ENCODE measurements at places on chromosomes 12 and 14.

GRCh38 chr12:46304070-46304469, 35.2 kb upstream of the SLC38A1 start:
- no peak for DNase-seq

DNA sequence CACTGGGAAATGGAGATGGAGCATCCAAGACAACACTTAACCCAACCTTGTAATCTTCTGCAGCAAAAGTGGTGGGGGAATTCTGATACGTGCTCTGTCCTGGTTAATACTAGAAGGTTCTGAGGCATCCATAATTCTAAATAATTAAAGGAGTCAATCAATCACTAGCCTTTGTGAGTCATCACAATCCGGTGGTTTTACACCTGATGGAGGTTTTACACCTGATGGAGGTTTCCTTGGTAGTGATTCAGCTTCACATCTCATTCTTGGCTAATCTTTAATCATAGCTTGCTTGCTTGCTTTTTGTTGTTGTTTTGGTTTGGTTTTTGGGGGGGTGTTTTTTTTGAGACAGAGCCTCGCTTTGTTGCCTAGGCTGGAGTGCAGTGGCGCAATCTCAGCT, 343.4 kb downstream of the DPF3 start:
- no peak for DNase-seq

- no peak for DNase-seq
Measured at GRCh38 chr12:131752451-131752850, 41.6 kb downstream of the SFSWAP start.

DNA sequence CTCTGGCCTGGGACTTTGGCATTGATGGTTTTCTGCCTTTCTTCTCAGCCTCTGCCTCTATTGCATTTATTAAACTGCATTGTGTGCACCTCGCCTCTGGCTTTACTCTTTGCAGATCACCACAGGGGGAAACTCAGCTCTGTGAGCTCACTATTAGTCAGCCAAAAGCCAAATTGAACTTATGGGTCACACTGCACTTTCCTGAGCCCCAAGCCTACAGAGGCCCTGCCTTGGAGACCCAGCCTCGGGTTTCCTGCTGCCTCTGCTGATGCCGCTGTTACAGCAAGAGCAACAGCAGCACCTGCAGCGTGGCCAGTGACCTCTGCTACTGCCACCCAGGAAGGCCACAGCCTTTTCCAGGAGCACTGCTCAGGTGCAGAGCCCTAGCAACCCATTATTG, 122.5 kb downstream of the DAD1 start:
- DNase-seq, result no peak

DNA sequence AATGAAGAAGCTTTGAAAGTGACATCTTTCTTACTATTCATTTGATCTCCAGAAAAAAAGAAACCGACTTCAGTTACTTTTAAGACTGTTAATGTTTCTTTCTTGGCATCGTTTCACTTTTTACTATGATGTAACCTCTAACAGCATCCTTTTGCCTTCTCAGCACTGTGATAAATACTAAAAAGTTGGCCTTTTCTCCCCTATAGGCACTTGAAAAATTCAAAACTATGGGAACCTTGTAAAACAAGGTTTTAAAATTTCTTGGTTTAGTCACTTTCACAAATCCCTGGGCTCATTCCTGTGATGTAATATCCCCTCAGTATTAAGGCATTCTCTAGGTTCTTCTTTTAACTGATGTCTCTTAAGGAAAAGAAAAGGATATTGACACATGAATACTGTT, 281.8 kb downstream of the EGLN3 start:
- DNase-seq, result no peak

- no peak for DNase-seq
Measured at GRCh38 chr12:93460902-93461301, 6.4 kb upstream of the MRPL42 start.

DNA sequence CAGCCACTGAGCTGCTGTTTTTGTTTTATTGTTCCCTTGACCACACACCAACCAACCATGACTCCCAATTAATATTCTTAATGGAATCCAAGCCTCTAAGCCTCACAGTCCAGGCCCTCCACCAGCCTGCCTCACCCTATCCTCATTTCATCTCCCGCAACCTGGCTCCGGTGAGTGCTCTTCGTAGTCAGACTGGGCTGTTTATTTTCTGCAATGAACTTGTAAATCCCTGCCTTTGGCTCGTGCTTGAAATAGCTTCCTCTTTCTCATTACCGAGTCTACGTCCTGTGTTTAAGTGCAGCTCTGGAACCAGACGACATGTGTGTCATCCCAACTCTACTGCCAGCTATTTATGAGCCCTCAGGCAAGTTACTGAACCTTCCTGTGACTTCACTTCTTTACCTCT, 12.4 kb upstream of the ETFBKMT start:
- DNase-seq, result no peak

GRCh38 chr14:58401587-58401986, 5.9 kb downstream of the TOMM20L start:
- peak; percentile 34 for DNase-seq

GRCh38 chr12:3152892-3153291, 75.7 kb downstream of the TSPAN9 start:
- peak; percentile 20 for DNase-seq

GRCh38 chr14:103862393-103862782, 15.0 kb upstream of the PPP1R13B start:
- no peak for DNase-seq

DNA sequence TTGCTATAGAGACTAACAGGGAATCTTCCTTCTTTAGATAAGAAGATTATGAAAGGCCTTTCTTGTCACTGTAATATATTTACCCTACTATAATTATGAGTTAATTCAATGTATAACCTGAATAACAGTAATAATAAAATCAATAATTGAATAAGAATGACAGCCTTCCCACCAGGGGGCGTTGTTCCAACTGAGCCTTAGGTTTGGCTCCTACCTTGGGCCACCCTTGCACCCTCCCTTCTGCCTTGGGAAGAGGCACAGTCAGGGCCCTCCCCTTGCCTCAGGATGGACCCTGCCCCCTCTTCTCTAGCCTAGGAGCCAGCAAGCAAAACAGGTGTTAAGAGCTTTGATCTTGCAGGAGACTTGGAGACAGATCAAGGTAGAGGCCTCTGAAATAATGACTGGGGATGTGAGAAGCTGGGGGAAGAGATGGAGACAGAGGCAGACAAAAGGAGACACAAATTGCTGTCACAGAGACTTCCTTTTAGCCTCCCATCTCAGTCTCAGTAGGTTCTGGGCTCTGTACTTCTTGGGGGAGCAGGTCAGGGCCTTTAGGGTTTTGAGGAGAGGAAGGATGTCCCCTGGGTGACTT, 40.1 kb upstream of the CISTR start:
- peak; percentile 10 for DNase-seq

DNA sequence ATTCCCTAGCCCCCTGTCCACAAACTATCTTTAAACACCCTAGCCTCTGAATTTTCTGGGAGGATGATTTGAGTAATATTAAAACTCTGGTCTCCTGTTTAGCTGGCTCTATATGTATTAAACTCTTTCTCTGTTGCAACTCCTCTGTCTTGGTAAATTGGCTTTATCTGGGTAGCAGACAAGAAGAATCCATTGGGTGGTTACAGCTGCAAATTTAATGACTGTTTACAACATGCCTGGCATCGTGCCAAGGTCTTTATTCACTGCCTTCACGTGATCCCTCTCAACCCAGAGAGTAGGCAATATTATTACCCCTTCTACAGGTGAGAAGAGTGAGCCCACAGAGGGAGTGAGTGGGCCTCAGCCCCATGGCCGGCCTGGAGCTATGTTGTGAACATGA, 77.8 kb upstream of the MYL2 start:
- DNase-seq, result no peak

- no peak for DNase-seq
Measured at GRCh38 chr12:13229504-13229903, 33.0 kb downstream of the EMP1 start.

DNA sequence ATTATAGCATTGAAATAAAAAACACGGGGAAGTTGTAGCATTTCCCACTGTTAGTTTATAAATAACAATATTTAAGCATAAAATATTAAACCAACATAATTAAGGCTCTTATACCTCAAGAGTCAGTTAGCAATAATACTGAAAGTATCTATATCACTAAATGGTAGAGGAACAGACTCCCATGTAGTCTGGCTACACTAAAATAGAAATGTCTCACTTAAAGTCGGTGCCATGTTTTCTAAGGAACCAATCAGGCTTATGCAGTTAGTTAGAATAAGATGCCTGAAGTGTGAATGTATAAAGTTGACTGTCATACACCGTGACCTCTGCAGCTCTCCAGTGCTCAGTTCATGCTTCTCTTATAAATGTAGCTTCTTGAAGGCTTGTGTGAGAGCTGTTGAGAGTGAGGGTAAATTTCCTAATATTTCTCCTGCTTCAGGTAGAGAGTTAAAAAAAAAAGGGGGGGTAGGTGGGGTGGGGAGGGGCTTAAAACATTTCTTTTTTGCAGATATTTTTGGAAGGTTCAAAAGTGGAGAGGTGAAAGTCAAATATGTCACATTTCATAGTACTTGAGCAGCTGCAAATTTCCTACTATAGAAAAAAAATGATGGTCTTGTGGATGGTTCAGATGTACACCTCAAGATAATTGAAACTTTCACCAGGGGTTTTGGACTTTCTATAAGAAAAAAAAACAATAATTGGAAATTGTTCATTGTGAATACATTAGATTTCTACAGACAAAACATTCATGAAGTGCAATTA, 64.5 kb downstream of the PTCSC3 start:
- no peak for DNase-seq

DNA sequence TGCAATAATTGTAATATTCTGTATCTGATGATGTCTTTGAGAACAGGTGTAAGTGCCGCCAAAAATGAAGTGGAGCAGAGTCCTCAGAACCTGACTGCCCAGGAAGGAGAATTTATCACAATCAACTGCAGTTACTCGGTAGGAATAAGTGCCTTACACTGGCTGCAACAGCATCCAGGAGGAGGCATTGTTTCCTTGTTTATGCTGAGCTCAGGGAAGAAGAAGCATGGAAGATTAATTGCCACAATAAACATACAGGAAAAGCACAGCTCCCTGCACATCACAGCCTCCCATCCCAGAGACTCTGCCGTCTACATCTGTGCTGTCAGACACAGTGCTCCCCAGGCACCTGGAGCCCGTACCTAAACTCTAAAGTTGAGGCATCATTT, 268.7 kb downstream of the DAD1 start:
- DNase-seq, result no peak

GRCh38 chr12:46722394-46723185, 103.2 kb downstream of the SLC38A4 start:
- DNase-seq, result no peak

GRCh38 chr12:76713130-76713529, 50.8 kb upstream of the ZDHHC17 start:
- DNase-seq, result no peak

DNA sequence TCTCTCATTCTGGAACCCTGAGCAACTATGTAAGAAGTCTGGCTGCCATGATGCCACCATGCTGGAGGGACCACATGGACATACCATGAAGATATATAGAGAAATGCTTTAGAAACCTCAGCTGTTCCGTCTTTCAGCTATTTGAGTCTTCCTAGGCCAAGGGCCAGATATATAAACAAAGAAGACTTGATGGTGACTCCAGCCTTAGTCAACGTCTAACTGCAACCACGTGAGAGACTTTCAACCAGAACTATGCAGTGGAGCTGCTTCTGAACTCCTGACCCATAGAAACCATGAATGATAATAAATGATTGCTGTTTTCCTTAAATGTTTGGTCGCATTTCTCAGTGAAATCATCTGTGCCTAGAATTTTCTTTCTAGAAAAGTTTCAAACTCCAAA, 20.0 kb upstream of the KITLG start:
- DNase-seq, result no peak

GRCh38 chr12:26631846-26632245, 201.1 kb downstream of the ITPR2 start:
- DNase-seq, result no peak

DNA sequence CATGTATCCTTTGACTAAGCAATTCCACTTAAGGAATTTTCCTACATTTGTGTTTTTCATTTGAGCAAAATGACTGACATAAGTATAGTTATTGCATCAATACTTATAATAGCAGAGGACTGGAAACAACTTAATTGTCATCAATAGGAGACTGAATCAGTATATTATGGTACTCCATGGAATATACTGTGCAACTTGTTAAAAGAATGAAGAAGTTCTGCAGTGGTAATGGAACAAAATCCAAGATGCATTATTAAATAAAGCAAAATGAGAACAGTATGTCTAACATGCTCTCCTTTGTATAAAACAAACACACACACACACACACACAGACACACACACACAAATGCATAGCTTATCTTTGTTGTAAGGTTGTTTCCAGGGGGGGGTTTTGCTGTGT, 303.1 kb downstream of the RAD51B start:
- no peak for DNase-seq

DNA sequence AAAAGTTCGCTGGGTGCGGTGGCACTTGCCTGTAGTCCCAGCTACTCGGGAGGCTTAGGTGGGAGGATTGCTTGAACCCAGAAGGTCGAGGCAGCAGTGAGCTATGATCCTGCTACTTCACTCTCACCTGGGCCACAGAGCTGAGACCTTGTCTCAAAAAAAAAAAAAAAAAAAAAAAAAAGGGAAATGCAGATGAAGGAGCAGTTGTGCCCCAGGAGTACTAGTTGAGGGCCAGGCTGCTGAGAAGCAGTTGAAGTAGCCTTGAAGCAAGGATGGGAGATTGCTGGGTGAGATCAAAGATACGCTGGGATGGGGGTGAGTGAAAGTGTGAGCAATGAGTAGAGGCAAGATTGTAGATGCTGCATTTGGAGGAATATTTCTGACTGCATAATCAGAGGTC, 93.4 kb upstream of the DNM1L start:
- DNase-seq, result no peak

DNA sequence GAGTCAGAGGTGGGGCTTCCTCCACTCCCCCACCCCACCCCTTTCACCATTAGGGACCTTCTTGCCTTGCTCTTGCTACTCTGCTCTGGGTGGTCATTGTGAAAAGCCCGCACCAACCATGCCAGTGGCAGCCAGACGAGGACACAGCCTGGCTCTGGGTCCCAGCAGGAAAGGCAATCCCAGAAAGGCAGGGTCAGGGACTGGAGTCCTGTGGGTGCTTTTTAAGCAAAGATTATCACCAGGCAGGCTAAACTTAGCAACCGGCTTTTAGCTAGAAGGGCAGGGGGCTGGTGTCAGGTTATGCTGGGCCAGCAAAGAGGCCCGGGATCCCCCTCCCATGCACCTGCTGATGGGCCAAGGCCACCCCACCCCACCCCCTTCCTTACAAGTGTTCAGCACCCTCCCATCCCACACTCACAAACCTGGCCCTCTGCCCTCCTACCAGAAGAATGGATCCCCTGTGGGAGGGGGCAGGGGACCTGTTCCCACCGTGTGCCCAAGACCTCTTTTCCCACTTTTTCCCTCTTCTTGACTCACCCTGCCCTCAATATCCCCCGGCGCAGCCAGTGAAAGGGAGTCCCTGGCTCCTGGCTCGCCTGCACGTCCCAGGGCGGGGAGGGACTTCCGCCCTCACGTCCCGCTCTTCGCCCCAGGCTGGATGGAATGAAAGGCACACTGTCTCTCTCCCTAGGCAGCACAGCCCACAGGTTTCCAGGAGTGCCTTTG, 1.2 kb upstream of the GAPDH start:
- DNase-seq, result no peak

DNA sequence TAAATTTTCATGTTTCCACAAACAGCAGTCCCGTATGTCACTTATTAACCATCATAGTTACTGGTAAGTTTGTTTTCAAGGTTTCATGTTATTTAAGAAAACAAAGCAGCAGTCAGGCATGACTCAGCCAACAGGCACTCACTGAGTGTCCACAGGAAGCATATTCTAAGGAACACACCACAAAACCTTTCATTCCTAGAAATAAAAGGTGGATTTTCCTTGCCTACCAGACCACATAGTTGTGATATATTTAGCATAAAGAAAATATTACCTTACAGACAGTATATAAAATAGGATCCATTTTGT, 143.3 kb upstream of the AVPR1A start:
- no peak for DNase-seq

All from CD4-positive, CD25-positive, alpha-beta regulatory T cell (primary cell).